ENCODE measurements at places on chromosomes 6 and 20. TPM values are rescaled to one million over a fixed set of nuclear protein-coding genes. Genes with fewer than 3 reads are reported as not detected.

DNA sequence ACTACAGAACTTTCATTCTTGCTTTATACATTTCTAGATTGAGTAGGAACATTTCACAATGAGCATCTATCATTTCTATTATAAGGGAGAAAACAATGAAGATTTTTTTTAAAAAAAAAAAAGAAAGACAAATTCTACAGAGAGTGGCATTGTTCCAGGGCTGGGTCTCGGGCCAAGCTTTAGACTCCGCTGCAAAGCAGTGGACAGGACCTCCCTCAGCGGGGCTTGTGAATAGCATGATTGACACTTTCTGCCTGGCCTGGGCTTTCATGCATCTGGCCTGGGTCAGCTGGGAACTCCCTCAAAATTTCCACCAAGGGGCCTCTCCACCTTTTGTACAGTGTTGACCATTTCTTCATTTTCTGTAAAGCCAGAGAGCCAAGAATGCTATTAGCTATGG lies 55.8 kb upstream of the HIVEP2 start:
- no peak for DNase-seq

SCRT2 gene
- not detected for total RNA-seq

DUSP15 gene
- total RNA-seq = 0.26 TPM

- no peak for DNase-seq
Observed at GRCh38 chr6:111864138-111865048, 8.9 kb downstream of the FYN start.

DNA sequence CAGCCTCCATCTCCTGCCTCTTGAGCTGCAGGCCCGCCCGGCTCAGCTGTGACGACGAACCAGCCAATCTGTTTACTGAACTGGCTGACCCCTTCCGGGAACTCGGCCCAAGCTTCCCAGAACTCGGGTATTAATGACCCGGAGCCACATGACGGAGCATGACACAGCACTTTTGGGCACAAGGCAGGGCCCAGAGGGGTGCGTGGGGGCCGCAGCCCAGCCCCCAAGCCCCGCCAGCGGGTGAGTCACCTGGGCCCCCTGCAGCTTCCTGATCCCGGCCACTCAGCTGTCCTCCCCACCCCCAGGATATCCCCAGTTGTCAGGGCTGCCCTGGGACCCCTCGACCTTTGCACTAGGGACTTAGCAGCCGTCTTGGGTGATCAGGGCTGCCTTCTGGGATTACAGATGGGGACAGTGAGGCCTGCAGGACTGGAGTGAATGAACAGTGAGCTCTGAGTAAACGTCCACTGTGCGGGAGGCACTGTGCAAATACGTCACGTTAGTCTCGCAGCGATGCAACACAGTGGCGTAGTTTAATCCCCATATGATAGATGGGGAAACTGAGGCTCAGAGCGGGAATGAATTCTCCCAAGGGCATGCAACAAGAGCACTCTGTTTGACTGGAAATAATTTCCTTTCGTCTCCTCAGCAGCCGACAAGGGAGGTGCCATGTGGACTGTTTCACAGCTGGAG lies 102.1 kb downstream of the CEBPB start:
- DNase-seq = peak; percentile 91

GRCh38 chr20:32580970-32581838 lies 3.9 kb downstream of the NOL4L start:
- no peak for DNase-seq

DNA sequence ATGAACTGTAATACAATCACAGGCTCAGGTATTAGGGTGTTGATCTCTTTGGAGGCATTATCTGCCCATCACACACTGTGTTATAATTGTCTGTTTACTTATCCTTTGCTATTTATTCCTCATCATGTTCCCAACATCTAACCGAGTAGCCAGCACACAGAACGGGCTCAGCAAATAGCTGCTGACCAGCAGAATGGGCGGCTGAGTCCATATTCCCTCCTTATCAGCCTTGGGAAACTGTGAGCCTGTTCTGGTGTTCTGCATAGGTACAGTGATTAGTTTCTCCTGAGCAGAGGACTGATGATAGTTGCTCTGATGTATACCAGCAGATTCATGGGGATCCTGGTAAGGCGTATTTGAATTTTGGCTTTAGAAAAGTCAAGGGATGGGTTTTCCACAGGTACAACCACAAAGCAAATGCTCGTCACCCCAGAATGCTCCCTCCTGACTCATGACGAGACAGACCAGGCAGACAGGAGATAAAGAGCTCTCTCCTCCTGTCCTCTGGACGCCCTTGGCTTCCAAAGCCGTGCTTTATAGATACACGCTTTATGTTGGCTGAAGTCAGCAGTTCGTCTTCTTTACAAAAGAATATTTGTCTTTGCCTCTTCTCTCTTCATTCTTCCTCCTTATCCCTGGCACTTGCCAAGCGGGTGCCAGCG lies 166.7 kb downstream of the TTLL2 start:
- DNase-seq = no peak

- DNase-seq = peak; percentile 78
Observed at GRCh38 chr6:75368151-75368779, 83.7 kb upstream of the TMEM30A start.

COL21A1 gene
- total RNA-seq = 1.2 TPM

DNA sequence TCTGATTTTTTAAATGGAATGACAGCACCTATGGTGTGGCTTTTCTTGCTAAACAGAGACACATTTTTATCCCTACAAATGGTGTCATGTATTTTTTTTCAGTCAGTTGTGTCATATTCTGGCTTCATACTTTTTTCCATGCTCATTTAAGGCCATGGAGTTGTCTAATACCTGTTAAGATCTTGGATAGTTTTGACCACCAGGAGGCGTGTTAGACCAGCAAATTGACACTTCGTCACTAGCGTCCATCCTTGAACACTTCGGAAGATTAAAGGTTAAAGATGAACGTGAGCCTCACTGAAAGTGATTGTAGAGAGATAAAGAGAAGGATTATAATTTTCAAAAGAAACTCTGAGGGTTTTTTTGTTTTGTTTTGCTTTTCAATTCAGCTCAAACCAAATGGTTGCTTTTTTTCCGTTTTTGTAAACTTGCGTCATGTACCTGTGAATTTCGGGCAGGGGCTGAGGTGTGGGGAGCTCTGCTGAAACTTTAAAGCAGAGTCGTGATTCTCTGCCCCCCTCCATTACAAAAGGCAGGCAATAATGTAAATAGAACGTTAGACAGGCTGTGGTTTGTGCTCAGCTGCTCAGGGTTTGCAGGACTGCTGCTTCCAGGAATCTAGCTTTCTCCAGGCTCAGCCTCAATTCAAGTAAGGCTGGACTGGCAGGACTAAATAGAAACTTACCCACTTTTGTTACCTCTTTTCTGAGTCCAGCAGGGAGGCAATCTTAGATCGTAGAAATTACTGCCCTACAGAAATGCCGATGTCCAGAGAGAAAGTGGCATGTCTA lies 245.1 kb downstream of the FOXA2 start:
- peak; percentile 55 for DNase-seq

GRCh38 chr20:61797971-61798411 lies 267.7 kb downstream of the TAF4 start:
- no peak for DNase-seq

DNA sequence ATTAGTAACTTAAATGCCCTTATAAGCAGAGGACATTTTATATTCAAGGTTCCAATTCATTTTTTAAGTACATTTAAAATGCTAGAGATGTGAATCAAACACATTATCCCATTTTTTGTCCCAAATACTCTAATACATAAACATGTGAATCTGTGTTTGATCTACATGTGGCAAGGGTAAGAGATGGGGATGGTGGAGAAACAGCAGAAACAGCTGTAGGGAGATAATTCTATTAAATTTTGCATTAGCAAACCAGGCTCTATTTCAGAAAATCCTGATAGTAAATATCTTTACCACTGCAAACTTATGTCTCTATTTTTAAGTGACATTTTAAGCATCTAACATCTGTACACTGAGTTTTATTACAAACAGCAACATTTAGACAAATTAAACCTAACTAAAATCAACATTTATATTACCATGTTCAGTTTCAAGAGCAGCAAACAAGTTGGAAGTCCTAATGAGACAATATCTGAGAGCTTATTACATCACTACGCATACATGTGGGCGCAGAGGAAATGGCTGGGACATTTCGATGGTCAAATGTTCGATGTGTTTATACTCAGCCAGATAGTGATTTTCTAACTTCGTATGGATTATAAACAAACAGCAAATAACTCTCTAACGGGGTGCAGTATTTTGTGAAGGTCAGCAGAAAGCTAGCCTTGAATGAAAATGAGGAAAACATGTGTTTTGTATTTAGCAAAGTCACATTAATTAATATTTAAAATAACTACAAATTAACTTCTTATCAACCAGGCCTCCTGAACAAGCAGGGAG lies 165.1 kb downstream of the GJA1 start:
- DNase-seq = no peak

DNA sequence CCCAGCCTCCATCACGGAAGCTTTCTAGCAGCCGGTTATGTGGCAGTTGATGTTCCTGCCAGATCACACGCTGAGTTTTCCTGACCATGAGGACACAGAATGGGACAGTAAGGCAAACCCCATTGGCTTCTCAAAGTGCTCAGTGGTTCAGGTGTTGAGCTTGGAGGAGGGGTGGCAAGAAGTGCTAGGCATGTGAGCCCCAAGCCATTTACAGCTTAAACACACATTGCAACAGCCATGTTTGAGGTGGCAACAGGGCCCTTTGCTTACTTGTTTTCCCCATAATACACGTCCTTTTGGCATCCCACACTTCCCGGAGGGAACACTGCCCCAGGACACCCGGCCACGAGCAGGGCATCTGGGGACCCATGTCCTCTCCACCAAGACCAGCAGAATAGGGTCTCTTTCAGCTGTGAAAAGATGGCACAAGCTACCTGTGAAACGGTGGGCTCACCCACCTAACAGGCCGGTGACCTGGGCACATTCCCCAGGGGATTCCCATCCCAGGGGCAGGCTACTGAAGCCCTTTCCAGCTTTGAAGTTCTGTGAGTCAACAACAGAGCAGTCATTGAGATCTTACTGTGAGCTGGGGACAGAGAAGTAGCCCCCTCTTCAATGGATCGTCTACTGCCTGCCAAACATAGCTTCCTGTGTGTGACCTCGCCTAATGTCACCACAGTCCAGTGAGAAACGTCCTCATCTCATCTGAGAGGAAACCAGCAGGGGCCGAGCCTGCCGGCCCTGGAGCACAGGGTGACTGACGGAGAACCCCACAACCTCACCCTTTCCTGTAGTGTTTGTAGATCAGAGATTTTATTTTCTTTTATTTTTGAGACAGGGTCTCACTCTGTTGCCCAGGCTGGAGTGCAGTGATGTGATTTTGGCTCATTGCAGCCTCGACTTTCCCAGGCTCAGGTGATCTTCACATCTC lies 4.0 kb upstream of the TLDC2 start:
- no peak for DNase-seq

DNA sequence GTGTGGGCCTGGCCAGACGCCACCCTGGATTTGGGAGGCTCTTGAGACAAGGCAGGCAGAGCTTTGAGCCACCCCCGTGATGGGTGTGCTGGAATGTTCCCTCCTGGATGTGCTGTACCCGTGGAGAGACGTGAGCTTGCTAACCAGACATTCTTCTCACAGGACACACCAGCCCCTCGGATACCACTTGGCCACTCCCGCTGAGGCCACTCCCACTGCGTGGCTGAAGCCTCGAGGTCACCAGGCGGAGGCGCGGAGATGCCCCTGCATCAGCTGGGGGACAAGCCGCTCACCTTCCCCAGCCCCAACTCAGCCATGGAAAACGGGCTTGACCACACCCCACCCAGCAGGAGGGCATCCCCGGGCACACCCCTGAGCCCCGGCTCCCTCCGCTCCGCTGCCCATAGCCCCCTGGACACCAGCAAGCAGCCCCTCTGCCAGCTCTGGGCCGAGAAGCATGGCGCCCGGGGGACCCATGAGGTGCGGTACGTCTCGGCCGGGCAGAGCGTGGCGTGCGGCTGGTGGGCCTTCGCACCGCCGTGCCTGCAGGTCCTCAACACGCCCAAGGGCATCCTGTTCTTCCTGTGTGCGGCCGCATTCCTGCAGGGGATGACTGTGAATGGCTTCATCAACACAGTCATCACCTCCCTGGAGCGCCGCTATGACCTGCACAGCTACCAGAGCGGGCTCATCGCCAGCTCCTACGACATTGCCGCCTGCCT lies 14.1 kb downstream of the SLCO4A1 start:
- DNase-seq = no peak

SNX14 gene
- total RNA-seq = 127 TPM

- no peak for DNase-seq
Observed at GRCh38 chr6:130858498-130859160, 31.4 kb downstream of the SMLR1 start.

OR2B2 gene
- total RNA-seq = not detected

DNA sequence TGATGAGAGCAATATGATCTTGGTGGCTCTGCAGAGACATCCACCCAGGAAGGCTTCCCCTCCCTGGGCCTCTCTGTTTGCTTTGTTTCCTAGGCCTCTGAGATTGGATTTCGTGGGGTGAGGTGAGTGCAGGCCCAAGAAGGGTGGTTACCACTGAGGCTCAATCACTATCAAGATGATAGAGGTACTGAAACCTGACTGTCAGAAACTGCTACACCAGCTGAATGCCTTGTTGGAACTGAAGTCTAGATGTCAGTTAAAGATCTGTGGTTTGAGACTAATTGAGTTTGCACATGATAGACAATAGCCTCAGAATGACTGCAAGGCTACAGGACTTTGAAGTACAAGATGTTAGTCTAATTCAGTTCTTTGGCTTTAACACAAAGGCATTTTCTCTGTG lies 15.2 kb downstream of the VNN1 start:
- DNase-seq = no peak

GRCh38 chr6:6332811-6333244 lies 12.4 kb upstream of the F13A1 start:
- no peak for DNase-seq

DNA sequence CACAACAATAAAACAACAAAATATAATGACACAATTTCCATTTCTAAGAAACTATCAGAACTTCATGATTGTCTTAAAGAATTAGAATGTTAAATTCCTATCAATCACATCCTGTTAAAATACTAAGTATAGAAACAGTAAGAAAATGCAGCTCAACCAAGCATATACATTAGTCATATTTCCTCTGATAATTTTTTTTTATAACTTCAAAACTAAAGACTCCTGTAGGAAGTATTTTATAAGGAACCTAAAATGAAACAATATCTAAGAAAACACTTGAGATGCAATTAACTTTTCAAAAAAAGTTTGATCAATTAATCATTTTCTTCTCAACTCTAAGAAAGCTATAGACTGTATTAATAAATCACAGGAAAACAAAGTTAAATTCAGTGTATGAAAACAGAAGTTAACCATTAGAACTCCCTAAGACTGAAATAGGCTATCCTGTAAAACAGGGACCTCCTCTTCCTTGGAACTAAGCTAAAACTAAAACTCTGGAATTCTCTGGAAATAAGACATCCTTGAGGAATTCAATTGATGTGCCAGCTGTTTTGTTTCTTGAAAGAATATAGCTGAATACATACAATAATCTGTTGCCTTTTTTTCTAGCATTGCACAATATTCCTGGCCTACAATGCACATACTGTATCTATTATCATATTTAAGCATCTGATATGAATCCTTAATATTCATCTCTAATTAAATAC lies 19.8 kb downstream of the FKBP5 start:
- peak; percentile 41 for DNase-seq

- peak; percentile 49 for DNase-seq
Observed at GRCh38 chr6:149026530-149026942, 279.7 kb downstream of the UST start.

LHFPL5 gene
- not detected for total RNA-seq

CAGE1 gene
- 0.13 TPM for total RNA-seq

VSTM2L gene
- total RNA-seq = not detected

ZSCAN23 gene
- under 0.01 TPM for total RNA-seq

All from dermis microvascular lymphatic vessel endothelial cell (primary cell).